NCI-H345 (cell line): ENCODE measurements at places on chromosomes 4 and X.

- DNase-seq, result no peak
Measured at GRCh38 chr4:123568936-123569335, 172.3 kb downstream of the SPRY1 start.

DNA sequence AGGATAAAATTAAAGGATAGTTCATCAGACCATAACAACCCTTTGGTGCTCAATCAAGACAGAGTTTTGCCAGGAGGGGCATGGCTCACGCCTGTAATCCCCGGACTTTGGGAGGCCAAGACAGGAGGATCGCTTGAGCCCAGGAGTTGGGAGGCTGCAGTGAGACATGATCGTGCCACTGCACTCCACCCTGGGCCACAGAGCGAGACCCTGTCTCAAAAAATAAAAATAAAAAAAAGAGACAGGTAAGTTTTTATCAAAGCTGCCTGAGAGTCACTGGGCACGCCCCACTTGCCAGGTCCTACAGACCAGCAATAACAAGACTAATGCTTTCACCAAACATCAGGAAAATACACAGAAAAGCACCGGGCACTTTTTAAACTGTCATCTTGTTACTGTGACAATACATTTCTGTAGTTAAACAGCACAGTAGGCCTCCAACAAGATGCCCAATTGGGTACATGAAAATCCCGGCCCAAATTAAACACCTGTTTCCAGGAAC is 765 bp downstream of the CFAP97 start:
- no peak for DNase-seq

- no peak for DNase-seq
Measured at GRCh38 chrX:20472148-20472547, 205.4 kb upstream of the RPS6KA3 start.

DNA sequence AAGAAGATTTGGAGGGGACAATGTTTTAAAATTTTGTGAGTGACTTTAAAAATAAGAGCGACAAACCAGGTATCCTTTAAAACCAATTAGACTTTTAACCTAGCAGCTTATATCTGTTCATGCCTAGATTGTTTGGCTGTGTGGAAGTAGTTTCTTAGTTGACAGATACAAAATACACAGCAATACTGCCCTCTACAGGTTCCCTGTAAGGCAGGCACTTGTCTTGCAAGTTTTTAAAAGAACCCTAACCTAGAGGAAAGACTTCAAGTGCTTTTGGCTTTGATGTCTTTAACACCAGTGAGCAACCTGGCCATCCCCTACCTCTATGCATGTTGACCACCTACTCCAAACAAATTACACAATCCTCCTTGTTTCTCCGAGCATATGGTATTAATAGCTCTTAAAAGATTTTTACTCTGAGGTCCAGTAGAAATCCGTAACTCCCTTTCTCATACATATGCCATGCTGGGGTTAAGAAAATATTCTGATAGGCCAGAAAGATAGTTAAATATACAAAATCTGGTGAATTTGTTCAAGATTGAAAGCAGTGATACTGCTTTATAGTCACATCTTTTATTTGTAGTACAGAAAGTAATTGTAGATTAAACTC is 273.0 kb downstream of the ARHGAP24 start:
- DNase-seq, result peak; percentile 63

- DNase-seq, result no peak
Measured at GRCh38 chr4:38161208-38162113, 201.3 kb downstream of the PTTG2 start.

GRCh38 chrX:153707406-153707805 is 16.8 kb downstream of the BCAP31 start:
- DNase-seq, result no peak

GRCh38 chr4:37623125-37623524 is 63.1 kb downstream of the RELL1 start:
- no peak for DNase-seq

DNA sequence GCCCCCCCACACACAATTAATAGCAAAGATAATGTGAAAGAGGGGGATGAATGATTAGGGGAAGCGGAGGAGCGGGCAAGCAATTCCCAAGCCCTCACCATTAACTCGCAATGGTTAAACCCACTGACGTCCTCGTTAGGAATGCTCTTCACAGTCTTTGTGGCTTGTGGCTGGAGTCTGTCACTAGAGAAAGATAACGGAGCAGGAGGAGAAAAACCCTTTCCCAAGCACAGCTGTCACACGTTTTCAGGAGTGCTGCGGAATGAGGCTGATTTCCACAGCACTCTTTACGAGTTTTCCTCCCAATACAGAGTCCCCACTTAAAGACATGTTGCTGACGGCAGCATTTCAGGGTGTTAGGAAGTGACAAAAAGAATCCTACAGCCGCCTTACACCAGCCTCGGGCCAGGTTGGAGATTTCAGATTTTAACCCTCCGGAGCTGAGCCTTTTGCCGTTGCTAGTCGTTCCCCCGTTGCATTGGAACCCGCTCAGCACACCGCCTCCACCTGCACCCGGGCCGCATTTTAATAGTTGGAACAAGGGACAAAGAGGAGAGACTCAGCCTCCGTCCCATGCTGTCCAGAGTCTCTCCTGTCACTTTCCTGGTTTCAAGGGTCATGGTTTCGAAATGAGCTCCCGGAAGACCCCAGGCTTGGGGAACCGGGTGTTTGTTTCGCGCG is 92.2 kb downstream of the GEMIN8 start:
- peak; percentile 8 for DNase-seq

DNA sequence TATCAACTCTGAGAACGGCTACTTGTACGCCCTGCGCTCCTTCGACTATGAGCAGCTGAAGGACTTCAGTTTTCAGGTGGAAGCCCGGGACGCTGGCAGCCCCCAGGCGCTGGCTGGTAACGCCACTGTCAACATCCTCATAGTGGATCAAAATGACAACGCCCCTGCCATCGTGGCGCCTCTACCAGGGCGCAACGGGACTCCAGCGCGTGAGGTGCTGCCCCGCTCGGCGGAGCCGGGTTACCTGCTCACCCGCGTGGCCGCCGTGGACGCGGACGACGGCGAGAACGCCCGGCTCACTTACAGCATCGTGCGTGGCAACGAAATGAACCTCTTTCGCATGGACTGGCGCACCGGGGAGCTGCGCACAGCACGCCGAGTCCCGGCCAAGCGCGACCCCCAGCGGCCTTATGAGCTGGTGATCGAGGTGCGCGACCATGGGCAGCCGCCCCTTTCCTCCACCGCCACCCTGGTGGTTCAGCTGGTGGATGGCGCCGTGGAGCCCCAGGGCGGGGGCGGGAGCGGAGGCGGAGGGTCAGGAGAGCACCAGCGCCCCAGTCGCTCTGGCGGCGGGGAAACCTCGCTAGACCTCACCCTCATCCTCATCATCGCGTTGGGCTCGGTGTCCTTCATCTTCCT is 2.7 kb downstream of the PCDH10 start:
- peak; percentile 59 for DNase-seq

DNA sequence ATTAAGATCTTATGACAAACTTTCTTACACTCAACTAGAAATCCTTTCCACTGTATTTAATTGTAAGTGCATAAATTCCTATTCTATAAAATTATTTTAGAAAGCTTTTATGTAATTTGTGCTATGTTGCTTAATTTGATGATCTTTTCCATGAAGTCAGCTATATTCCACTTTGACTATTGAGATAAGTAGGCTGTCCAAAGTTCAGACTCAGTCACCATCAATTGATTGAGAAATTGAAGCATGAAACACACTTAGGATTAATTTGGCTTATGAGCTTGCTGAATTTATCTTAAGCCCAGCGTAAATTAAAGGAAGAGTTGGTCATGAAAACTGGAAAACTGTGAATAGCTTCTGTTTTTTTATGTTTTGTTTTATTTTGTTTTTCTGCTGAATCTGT is 18.7 kb upstream of the UGT2B10 start:
- no peak for DNase-seq

- no peak for DNase-seq
Measured at GRCh38 chr4:53633608-53634007, 42.3 kb upstream of the LNX1 start.

- no peak for DNase-seq
Measured at GRCh38 chr4:26174027-26174426, 146.8 kb upstream of the RBPJ start.

GRCh38 chrX:12825801-12826200 is 34.6 kb downstream of the PRPS2 start:
- no peak for DNase-seq

DNA sequence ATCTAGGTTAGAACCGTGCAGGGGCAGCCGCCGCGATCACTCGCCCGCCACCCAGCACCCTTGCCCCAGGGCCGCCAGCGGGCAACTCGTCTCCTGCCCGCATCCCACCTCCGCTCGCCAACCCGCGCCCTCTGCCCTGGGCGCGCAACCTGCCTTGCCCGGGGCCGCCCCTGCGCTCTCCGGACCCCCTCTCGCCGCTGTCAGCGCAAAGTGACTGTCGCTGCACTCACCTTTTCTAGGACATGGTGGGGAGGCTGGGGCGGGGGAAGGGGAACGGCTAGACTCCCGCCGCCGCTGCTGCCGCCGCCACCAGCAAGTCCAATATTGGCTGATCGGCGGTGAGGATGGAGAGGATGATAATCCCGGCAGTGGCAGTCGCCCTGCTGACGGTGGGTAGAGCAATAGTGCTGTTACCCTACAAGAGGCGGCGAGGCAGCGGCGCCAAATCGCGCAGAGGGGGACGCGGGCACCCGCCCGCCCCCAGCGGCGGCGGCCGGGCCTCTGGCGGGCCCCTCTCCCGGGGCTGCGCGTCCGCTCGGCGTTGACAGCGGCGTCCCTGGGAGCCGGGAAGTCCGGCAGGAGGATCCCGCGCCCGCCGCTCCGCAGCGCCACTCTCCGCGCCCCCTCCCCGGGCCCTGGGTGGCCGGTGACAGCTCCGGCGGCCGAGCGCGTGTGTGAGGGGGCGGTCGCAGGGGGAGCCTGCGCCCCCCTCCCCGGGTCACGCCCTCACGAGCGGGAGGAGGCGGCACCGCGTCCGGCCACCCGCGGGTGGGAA is 2.3 kb upstream of the NR3C2 start:
- peak; percentile 9 for DNase-seq

GRCh38 chr4:176752191-176752749 is 40.5 kb downstream of the VEGFC start:
- DNase-seq, result no peak

- DNase-seq, result no peak
Measured at GRCh38 chr4:120977435-120977997, 55.0 kb upstream of the PRDM5 start.
